ENCODE measurements at places on chromosomes 2 and 18.
A peak's percentile ranks its signal among the peaks of the same experiment; 100 is the strongest.

- peak; percentile 73 for DNase-seq
Observed at GRCh38 chr18:47881752-47882455, 48.6 kb downstream of the SMAD2 start.

GRCh38 chr2:205527801-205528200 lies 154.5 kb upstream of the NRP2 start:
- no peak for DNase-seq

- DNase-seq, result no peak
Observed at GRCh38 chr2:196143730-196144131, 27.6 kb downstream of the STK17B start.

GRCh38 chr2:142981069-142981378 lies 103.6 kb downstream of the KYNU start:
- no peak for DNase-seq

DNA sequence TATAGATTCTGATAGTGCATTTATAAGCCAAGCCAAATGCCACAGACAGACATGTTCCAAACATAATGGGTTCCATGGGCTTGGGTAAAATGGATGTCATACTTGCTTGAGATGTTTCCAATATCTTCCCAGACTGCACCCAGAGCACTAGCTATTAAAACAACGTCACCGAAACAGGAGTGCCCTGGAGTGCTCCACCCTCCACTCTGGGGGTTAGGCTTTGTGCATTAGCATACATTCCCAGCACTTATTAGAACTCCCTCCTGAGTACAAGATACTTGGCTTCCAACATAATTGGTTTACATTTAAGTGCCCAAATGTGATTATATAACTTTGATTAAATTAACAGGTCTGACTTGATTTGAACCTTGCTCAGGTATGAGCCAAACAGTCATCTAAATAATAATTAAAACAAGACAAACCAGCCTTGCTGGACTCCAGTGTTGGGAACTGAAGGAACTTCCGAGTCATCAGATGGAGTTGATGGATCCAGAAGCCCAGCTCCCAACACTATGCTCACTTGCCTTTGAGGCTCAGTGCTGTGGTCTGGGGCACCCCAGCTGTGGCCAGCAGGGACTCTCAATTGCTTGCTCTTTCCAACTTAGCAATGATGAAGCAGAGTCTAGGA lies 60.5 kb upstream of the LGALSL start:
- DNase-seq, result no peak

GRCh38 chr18:70732188-70732587 lies 443.3 kb downstream of the SOCS6 start:
- DNase-seq, result no peak

DNA sequence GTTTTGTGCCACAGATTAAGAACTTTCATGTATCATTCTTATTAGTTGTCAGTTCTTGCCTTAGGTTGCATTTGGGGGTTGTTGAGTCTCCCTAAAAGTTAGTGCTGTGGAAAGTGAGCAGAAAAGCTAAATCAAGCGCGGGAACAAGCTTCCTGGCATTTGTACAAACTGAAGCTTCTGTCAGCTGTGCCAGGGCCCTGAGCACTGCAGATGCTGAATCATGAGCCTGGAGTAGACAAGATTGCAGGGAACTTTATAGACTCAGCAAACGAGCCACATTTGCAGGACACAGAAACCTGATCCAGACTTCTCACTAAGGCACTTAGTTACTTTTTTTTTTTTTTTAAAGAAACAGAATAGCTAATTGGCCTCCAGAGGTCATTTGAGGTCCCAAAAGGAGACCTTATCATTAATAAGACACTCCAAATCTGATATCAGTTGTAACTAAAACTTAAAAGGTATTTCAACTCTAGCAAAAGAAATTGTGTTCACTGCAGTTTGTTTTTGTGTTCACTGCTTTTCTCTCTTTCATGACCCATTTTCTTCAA lies 88.7 kb downstream of the ADAM23 start:
- DNase-seq, result no peak

GRCh38 chr2:166591226-166591625 lies 97.2 kb upstream of the SCN7A start:
- DNase-seq, result no peak

DNA sequence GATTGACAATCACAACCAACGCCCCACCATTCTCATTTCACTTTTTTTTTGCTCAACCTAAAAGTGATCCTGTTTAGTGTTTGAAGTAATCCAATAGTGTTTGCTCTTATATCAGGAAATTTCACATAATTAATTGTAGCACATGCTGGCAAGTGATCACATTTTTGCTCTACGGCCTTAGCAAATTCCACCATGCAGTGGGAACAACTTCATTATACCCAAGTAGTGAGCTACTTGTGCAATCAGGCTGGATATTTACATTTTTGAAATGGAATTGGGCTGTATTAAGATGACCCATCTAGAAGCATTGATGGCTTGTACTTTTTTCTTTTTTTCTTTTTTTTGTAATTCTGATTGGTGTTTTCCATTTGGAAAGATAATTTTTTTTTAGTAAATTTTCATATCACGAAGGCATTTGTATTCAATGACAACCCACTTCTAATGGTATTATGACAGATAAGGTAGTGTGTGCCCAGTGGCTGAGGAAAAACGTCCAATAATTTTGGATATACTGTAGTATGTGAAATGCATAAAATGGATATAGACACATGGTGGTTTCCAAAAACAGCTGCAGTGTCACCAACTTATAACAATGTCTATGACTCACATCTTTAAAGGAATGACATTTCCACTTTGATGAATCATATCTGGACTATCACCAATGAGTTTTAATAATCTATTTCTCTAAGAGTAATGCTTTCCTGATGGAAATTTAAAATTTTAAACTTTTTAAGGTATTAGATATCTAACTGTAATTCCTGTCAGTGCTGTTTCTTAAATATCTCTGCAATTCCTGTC lies 130.6 kb downstream of the COL6A3 start:
- DNase-seq, result no peak

DNA sequence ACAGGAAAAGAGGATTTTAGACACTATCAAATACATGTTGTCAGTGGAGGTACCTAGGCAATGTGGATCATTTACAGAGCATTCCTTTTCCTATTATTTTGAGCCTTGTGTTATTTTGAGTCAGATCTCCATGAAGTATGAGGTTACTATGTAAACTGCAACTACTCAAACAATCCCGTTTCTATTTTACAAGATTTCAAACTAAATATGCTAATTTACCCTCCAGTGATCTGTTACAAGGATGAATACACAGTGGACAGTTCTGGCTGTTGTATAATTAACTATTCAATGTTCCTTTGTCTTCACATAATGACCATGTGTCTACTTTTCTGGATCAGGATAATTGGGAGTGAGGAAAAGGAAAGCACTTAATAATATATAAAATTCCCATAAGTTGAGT lies 4.6 kb downstream of the HOXD1 start:
- DNase-seq, result no peak

DNA sequence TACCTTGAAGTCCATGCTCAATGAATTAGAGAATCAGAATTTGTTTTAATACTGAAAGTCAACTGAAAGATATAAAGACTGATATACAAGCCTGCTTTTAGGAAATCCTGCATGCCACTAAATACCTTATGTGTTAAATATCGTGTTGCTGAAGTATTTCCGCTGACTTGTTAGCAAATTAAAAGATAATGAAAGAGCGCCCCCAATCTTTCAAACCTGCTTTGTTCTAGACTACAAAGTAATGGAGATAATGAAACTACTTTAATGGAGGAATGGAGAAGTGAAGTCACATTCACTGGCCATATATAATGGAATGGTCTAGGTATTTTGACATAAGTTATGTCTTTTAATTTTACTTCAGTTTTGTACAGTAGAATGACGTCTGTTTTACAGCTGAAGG lies 95.7 kb downstream of the ASXL3 start:
- no peak for DNase-seq

- no peak for DNase-seq
Observed at GRCh38 chr2:57432528-57432927, 614.1 kb upstream of the VRK2 start.

All from Calu3 (cell line).